NCI-H226 (cell line): ENCODE measurements at places on chromosomes 2 and 18.

- DNase-seq: no peak
Observed at GRCh38 chr2:206890179-206890578, 49.1 kb upstream of the CPO start.

- DNase-seq: no peak
Observed at GRCh38 chr2:122145856-122146255, 390.4 kb downstream of the TSN start.

GRCh38 chr18:45702708-45703265 lies 21.2 kb upstream of the SLC14A1 start:
- DNase-seq: no peak

DNA sequence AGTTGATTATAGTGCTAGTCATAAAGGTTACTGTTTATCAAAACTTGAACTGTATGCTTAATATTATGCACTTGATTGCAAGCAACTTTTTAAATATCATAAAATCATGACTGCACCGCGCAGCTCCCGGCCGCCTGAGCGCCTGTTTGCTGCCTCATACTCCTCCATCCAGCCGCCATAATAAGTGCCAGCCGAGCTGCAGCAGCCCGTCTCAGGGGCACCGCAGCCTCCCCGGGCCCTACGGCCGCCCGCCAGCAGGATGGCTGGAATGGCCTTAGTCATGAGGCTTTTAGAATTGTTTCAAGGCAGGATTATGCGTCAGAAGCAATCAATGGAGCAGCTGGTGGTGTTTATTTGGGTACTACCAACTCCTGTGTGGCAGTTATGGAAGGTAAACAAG lies 337.2 kb downstream of the PAX3 start:
- DNase-seq: no peak

DNA sequence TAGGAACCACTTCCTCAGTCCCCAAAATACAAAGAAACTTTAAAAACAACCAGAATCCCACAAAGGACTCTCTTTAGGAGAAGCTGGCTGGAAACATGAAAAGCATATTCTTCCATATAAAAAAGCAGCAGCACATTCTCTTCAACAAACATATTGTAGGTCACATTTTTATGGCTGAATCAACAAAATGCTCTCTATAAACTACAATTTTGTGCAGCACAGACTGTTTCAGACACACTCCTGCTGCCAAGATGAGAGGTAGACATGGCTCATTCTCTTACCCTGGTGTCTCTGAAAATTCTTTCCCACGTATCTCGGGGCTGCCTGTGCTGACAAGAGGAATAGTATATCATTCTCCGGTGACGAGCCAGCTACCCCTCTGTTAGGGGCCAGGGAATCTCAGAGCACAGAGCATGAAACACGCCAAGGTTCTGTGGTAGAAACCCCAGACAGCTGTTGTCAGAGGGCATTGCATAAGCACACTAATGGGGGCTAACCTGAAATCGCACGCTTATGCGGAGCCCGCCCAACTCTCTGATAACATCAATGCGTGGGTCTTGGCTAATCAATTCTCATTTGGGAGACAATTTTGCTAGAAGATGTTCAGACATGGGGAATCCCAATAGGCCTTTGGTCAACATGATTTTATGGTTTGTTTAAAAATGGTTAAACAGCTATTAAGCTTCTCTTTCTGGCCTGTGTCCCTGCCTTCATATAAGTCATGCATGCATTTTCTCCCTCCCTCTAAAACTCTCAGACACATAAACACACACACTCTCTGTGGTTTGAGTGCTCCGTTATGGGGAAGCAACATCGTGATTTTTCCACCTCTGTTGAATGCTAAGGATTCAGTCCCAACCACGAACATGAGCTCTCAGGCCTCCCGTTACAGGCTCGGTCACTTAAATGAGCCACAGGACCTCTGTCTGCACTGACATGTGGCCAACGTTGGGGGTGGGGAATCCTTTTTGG lies 177.5 kb downstream of the INO80D start:
- no peak for DNase-seq
